ENCODE measurements at places on chromosomes 5 and 9. TPM values are rescaled to one million over a fixed set of nuclear protein-coding genes. Genes with fewer than 3 reads are reported as not detected.

- no peak for DNase-seq
These were observed 540.9 kb downstream of the KIF4B start for GRCh38 chr5:155554500-155554899.

GRCh38 chr9:87336914-87337333 lies 160.7 kb upstream of the DAPK1 start:
- peak; percentile 84 for DNase-seq

DNA sequence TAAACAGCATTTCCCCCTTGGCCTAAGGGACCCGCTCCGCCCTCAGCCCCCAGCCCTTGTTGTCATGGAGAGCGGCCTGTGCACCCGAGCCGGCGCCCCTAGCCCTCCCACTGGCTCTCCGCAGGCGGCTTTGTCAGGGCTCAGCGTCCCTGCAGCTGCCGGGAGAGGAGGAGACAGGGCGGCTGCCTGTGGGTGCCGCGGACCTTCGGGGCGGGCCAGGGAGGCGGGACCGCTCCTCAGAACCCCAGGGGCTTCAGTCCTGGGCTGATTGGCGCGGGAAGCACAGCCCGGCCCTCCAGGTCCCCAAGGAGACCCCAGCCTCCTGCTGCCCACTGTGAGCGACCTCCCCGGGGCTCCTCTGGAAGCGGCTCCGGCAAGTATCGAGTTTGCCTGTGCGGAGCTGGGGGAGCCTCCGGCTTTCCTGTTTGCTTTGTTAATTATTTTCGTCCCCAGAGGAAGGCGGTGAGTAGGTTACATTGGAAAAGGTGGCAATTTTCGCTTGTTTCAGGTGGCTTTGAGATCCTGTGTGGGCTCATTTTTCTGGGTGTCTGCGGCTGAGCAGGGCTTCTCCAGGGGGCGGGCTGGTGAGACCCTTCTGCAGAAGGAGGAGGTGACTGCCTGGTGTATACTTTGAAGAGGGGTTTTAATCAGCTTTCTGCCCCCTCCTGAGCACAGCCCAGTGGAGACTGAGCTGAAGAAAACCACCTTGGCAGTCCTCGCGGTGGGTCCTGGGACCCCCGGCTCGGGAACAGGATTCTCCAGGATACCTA lies at the start of gene FGD3:
Gene FGD3, plus strand, starts transcription at position 256 of the 770 bp plus-strand sequence. CDS start 28,734 bp downstream, outside the sequence.
- peak; percentile 60 for DNase-seq

- no peak for DNase-seq
These were observed 25.7 kb upstream of the GCNT4 start for GRCh38 chr5:75078027-75078426.

- DNase-seq = no peak
These were observed 380.5 kb downstream of the RAB3C start for GRCh38 chr5:58963361-58963760.

GRCh38 chr9:75105019-75105540 lies 16.8 kb downstream of the OSTF1 start:
- no peak for DNase-seq

- DNase-seq = peak; percentile 47
These were observed 28.8 kb downstream of the PDE8B start for GRCh38 chr5:77239126-77239741.

DNA sequence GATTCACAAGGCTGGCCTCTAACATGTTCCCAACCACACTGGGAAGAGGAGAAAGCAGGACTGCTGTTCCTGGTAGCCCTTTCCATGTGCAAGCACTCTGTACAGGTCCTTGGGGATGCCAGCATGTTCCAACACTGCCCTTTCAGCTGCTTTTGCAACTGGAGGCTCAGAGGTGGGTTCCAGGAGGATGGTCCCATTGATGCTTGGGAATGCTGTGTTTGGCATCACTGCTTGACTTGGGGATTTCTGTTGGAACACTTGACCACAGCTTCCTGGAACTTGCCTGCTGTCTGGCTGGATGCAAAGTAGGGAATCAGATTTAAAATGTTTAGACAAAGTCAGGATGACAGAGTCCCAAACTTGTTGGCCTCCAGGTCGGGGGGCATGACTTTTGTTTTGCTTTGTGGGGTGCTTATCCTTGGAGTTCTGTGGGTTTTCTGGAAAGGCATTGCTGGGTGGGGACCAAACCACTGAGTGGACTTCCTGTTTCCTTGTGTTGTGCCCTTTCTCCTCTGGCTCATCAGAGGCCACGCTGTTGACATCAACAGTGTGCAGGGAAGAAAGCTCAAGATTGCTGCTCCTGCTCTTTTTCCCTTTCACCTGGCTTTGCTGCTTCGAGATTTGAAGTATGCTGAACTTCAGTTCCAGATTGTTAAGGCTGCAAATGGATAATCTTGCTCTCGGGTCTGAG lies 148.5 kb upstream of the RPS23 start:
- no peak for DNase-seq

GPR21 gene
- total RNA-seq = not detected

DNA sequence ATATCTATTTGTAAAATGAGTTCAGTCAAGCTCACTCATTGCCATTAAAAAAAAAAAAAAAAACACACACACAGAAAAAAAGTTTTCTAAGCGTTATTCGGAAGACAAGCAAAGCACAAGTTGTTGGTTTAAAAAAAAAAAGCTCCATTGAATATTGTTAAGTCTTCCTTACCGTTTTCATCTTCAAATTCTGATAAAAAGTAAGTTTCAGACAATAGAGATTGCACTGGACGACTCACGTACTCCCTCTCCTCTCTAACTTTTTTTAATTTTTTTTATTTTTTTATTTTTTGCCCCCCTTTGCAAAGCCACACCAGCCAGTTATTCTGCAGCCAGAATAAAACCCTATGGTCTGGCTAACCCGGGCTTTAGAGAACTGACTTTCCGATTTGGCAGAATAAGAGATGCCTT lies 544 bp downstream of the ADAMTS6 start:
- DNase-seq = no peak

All from HT-29 (cell line).